ENCODE measurements at places on chromosomes 6 and 20. TPM values are rescaled to one million over a fixed set of nuclear protein-coding genes. Genes with fewer than 3 reads are reported as not detected.

Gene FGD2
- total RNA-seq: not detected

Gene GPX5
- total RNA-seq: not detected

Gene CST7
- total RNA-seq: not detected

Gene TMEM170B
- 2.3 TPM for total RNA-seq

Gene FAM83C
- not detected for total RNA-seq

Gene RIMS4
- under 0.01 TPM for total RNA-seq

Gene SLC32A1
- total RNA-seq: not detected

Gene RAE1
- 26.7 TPM for total RNA-seq

Gene TNXB
- total RNA-seq: 4.8 TPM

Gene TGM3
- total RNA-seq: not detected

Gene SSTR4
- total RNA-seq: not detected

Gene MRPL18
- total RNA-seq: 107 TPM

Gene PACSIN1
- total RNA-seq: under 0.01 TPM

Gene OR2H2
- total RNA-seq: not detected

Gene BANF2
- not detected for total RNA-seq

Gene TMEM200A
- total RNA-seq: 47.7 TPM

Gene TRIM40
- not detected for total RNA-seq

Gene WASF1
- 14.2 TPM for total RNA-seq

Gene FAM110A
- 5.2 TPM for total RNA-seq

Gene OR12D3
- total RNA-seq: not detected

Gene MRPL14
- 47.5 TPM for total RNA-seq

Gene GSTA3
- not detected for total RNA-seq

Gene TNF
- total RNA-seq: under 0.01 TPM

Gene PLG
- not detected for total RNA-seq

Gene KHDC1L
- 0.43 TPM for total RNA-seq

Gene FOXS1
- total RNA-seq: 1.7 TPM

Gene SPATS1
- total RNA-seq: not detected

Gene GJA10
- total RNA-seq: not detected

Gene HMGCLL1
- 0.43 TPM for total RNA-seq

All from fibroblast of villous mesenchyme (primary cell).